ENCODE measurements at places on chromosomes 2 and 18.
A peak's percentile ranks its signal among the peaks of the same experiment; 100 is the strongest.

GRCh38 chr2:119109866-119110265, 48.7 kb downstream of the C1QL2 start:
- no peak for DNase-seq

- DNase-seq, result no peak
Measured at GRCh38 chr2:57759131-57759530, 287.5 kb upstream of the VRK2 start.

DNA sequence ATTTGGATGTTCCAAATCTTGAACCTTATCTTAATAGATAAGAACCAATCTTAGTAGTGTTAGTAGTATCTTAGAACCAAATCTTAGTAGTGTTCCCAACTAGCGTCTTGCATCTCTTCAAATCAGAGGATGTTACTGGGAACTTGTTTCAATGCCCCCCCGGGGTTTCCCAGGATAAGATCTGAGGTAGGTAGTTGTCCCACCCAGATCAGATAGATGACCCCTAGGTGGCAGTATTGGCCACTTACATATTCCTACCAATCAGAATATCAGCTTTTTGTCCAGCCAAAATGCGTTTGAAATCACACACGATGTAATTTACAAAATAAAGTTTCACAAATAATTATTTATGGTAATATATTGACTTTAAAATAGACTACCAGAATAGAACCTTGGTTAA, 314.8 kb downstream of the MBD2 start:
- DNase-seq, result peak; percentile 16

DNA sequence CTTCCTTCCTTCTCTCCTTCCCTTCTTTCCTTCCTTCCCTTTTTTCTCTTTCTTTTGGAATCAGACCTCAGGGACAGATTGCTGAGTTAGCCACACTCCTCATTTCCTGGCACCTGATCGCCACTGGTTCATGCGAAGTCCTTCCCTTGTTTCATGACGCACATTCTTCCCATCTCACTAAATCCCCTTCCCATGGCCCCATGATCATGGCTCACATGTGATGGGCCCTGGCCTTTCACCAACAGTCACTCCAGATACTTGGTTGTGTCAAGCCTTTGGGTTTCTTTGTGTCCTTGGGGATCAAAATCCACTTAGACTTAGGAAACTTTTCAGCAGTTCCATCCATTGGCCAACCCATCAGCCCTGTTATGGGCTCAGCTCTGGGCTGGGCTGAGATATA, 23.8 kb upstream of the ASPRV1 start:
- DNase-seq, result no peak

GRCh38 chr2:12741380-12741779, 24.6 kb downstream of the TRIB2 start:
- DNase-seq, result no peak
